ENCODE measurements at places on chromosomes 1 and 21.

DNA sequence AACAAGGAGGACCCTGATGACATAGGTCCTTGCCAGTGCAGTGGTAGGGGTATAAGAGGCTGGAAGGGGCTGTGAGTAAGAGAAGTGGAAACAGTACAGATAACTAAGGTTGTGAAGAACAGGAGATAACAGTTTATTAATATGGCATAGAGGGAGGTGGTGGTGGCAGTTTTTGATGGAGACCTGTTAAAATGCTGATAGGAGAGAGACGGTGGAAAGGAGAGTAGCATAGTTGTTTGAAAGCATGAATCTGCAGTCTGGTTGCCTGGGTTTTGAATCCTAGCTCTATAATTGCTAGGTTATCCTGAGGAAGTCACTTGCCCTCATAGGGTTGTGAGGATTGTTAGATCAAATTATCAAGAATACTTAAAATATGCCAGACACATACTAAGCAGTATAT lies 19.4 kb downstream of the LRRC41 start:
- DNase-seq = no peak

- no peak for DNase-seq
These were observed 72.1 kb downstream of the SYT2 start for GRCh38 chr1:202638019-202638700.

GRCh38 chr1:63825111-63825510 lies 51.3 kb downstream of the ROR1 start:
- no peak for DNase-seq

DNA sequence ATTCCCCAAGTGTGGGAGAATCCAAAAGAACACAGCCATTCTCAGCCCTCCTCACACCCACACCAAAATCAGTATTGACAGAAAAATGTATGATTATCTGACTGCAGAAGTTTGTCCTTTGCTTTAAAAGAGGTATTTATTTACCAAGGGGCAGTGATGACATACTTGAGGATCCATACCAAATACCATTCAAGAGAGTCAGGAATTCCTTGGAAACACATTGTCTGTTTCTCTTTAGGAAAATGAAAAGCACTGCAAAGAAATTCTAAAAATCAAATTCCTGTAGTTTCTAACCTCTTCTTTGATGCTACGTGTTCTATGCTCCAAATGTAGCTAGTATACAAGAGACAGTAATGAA lies 509.6 kb upstream of the CXADR start:
- DNase-seq = no peak

DNA sequence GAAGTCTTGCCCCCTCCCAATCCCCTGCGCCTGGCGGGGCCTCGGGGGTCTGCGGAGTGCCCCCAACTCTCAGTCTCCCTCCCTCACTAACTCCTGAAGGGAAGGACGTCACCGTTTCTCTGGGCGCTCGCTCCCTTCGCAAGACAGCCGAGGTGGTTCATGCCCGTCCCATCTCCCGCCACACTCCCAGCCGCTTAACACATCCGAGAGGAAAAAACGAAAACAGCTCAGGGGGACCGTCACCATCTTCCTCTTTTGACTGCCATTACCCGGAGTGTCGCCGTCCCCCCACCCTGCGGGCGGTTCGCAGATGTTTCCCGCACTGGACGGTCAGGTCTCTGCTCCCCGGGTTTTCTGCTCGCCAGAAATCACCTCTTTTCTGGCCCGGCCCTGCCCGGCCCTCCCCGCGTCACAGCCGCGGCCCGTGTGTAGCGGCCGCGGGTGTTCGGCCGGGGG lies 532 bp downstream of the ERO1B start:
- no peak for DNase-seq
